Stimulated activated CD4-positive, alpha-beta T cell treated with anti-CD3 and anti-CD28 coated beads, Interleukin-1b, Interleukin-23, amount 100 ng/mL, for 1 hour (primary cell): ENCODE measurements at places on chromosomes 6 and 20.

DNA sequence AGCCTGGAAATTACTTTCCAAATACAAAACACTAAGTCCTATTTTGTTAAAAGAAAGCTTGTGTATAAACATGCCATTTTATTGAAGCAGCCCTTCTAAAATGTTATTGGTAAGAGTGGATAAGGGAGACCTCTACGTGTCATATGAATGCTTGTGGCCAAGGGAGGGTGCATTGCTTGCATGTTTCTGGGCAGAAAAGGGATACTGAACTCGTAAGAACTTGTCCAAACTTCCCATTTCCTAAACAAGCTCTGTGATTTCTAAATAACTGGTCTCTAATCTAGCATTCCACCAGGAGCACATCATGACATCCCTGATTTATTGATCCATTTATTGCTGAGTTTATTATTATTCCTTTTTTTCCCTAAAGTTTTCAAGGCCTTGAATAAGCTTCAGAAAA lies 474.1 kb downstream of the CD109 start:
- no peak for DNase-seq

GRCh38 chr20:7161690-7162089 lies 394.2 kb downstream of the BMP2 start:
- no peak for DNase-seq

- DNase-seq = no peak
Observed at GRCh38 chr6:124234801-124235200, 431.1 kb downstream of the NKAIN2 start.

DNA sequence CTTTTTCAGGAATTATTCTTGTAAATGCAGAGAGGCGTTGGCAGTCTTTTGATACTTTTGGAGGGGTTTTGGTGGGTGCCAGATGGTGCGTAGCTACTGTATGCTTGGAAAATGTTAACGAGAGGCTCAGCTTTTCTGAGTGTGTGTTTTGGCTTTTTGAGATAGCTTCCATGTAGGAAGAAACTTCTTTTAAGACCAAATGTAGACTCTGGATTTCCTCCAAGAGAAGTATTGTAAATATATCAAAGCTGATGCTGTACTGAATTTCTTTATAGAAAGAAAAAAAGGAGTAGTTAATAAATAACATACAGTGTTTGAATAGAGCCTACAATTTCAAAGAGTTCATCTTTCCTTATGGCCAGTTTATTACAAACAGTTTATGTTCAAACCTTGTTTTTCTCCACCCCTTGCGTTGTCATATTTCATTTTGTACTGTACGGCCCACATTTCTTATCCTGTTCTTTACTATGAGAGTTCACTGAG lies 16.7 kb downstream of the TIAM2 start:
- DNase-seq = no peak

DNA sequence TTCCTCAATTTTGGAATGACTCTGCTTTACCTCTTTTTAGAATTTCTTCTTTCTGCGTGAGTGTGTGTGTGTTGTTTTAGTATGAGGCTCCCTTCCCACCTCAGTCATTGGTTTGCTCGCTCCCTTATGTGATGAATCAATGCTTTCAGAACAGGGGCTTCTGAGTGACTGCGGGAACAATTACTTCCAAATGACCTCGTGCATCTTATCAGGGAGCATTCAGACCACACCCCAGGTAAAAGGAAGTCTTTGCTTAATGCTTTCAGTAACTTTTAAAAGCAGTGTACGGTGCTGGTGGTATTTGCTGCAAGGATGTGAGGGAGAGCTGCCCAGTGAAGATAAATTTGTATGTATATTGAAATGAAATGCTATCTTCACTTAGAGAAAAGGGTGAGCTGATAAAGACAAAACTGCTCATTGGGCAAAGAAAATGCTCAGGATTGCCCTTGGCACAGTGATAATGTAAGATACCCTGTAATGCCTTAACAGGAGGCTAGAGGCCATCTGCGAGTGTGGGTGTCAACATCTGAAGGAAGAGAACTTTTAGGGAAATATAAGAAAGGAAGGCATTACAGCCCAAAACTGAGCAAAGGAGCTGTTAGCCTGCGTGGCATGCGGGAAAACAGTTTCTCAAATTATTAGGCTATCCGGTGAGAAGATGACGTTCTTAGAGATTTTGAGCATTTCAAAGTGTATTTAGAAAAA lies at the start of gene MLIP:
Gene MLIP, plus strand, starts transcription at position 103 of the 705 bp plus-strand sequence. Its CDS starts 37 bp downstream, at position 140.
- DNase-seq = no peak
